Naive thymus-derived CD8-positive, alpha-beta T cell (primary cell): ENCODE measurements at places on chromosomes 1 and 21. TPM values are rescaled to one million over a fixed set of nuclear protein-coding genes. Genes with fewer than 3 reads are reported as not detected.

Gene HSPA6
- 3.6 TPM for total RNA-seq

GRCh38 chr1:180343921-180344769 is 114.1 kb downstream of the LHX4 start:
- H3K27ac ChIP-seq = no peak overlapping the region
- no peak for DNase-seq
- no peak overlapping the region for H3K4me3 ChIP-seq
- peaks cover 32% of the 10 kb centered on the region for H3K36me3 ChIP-seq

Gene ZNF593OS
- not detected for total RNA-seq

- no peak overlapping the region for H3K27ac ChIP-seq
- H3K4me1 ChIP-seq = no peaks in the 10 kb centered on the region
- H3K36me3 ChIP-seq = no peaks in the 10 kb centered on the region
These were observed 90.7 kb downstream of the URB2 start for GRCh38 chr1:229716704-229717103.

Gene FAM151A
- not detected for total RNA-seq

- peak overlapping the region; percentile 99 for H3K27ac ChIP-seq
- peaks cover 42% of the 10 kb centered on the region for H3K4me1 ChIP-seq
- H3K27me3 ChIP-seq = no peaks in the 10 kb centered on the region
- peak overlapping the region; percentile 98 for H3K4me3 ChIP-seq
- no peaks in the 10 kb centered on the region for H3K36me3 ChIP-seq
- no peak for DNase-seq
These were observed 739 bp upstream of the IFI6 start for GRCh38 chr1:27672750-27673112.
